ENCODE measurements at places on chromosomes 4 and X.

GRCh38 chrX:3548765-3549391, 164.6 kb downstream of the PRKX start:
- no peak for DNase-seq

- DNase-seq: no peak
Observed at GRCh38 chr4:183867247-183867646, 37.9 kb upstream of the STOX2 start.

DNA sequence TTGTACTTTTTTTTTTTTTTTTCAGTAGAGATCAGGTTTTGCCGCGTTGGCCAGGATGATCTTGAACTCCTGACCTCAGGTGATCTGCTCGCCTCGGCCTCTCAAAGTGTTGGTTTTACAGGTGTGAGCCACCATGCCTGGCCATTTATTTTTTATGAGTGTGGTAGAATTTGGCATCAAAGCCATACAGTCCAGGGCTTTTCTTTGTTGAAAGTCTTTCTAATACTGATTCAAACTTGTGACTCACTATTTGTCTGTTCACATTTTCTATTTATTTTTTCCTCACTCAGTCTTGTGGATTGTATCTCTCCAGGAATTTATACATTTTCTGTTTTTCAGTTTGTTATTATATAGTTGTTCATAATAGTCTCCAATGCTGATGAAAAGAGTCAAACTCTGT, 66.5 kb upstream of the SPIN4 start:
- no peak for DNase-seq

DNA sequence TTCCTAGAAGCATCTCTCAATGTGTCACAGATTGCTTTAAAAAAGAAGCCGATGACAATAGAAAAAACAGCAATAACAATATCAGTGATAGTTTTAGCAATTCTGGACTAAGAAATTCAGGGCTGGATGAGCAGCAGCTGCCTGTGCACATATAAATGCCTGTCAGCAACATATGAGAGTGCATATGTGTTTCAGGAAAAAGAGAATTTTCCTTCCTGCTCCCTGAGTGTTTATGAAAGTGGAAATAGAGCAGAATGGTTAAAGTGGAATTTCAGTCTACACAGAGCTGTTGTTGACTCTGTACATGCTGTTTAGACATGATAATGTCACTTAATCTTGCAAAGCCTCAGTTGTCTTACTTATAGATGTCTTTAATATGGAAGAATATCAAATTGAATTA, 164.4 kb upstream of the PCDH7 start:
- no peak for DNase-seq

DNA sequence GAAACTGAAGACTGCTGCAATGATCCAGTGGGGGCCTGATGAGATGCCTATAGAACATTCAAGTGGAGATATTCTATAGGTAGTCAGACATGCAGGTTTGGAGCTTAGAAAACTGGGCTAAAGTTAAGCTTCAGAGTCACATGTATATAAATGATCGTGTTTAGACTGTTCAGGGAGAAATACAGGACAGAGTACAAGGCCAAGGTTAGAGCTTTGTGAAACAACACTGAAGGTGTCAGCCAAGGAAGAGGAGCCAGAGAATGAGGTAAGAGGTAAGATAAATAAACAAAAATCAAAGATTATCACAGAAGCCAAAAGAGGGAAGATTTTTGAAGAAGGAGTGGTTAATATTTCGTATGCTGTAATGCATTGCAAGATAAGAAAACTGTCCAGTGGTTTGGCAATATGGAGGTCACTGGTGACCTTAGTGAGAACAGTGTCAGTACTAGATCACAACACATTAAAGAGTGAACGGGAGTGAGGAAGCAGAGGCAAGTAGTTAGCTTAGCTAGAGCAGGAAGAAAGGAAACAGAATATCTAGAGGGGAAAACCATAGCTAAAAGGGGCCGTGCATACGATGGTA, 58.0 kb upstream of the KLHL13 start:
- DNase-seq: no peak

DNA sequence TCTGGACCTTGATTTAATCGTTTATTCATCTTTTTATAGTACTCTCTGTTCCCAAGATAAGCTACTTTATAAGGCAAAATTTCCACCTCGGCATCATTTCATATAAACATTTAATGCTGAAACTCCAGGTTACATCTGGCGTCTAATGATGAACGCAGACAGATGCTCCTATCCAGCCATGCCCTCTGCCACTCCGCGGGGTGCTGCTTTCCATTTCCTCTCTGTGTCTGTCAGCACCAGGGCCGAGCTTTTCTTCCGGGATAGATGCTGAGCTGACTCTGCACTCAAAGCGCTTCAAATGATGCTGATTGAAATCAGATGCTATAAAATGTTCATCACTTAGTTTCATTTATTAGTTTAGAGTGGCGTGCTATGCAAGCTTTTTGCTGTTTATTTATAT, 80.5 kb upstream of the HELT start:
- no peak for DNase-seq

- no peak for DNase-seq
Observed at GRCh38 chr4:186481998-186482790, 73.2 kb downstream of the MTNR1A start.

Measured in stimulated activated CD8-positive, alpha-beta memory T cell treated with anti-CD3 and anti-CD28 coated beads, Interleukin-2, amount 100 ng/mL, for 48 hours (primary cell).